ENCODE measurements at places on chromosomes 3 and 15.

- peaks cover 14% of the 10 kb centered on the region for H3K4me1 ChIP-seq
- H3K36me3 ChIP-seq = peaks cover 13% of the 10 kb centered on the region
- no peak overlapping the region for H3K4me3 ChIP-seq
- no peaks in the 10 kb centered on the region for H3K27me3 ChIP-seq
Observed at GRCh38 chr15:45037936-45038335, 14.9 kb downstream of the SORD start.

DNA sequence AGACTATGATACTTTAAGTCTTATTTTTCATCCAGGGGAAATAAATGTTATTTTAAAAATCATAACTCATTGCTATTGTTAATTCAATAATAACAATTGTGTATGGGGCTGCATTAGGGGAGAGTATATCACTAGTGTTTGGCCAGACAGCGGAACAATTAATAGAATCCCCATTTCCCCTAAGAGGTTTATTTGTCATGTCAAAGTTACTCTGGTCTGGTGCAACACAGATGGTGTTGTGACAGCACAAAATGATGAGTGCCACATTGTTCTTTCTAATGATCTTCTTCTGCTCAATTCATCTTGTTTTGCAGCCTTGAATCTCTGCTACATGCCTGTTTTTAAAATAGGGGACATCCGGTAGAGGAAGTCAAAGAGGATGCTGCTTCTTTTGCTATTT lies 351.6 kb downstream of the NSUN3 start:
- H3K27me3 ChIP-seq = no peaks in the 10 kb centered on the region
- H3K4me3 ChIP-seq = no peak overlapping the region
- no peaks in the 10 kb centered on the region for H3K4me1 ChIP-seq
- no peak overlapping the region for H3K27ac ChIP-seq

GRCh38 chr3:121663171-121663847 lies 2.6 kb upstream of the HCLS1 start:
- H3K4me1 ChIP-seq = peaks cover 24% of the 10 kb centered on the region
- no peak overlapping the region for H3K27ac ChIP-seq
- no peak overlapping the region for H3K4me3 ChIP-seq
- H3K36me3 ChIP-seq = peaks cover 48% of the 10 kb centered on the region
- H3K27me3 ChIP-seq = no peaks in the 10 kb centered on the region
- DNase-seq = no peak

DNA sequence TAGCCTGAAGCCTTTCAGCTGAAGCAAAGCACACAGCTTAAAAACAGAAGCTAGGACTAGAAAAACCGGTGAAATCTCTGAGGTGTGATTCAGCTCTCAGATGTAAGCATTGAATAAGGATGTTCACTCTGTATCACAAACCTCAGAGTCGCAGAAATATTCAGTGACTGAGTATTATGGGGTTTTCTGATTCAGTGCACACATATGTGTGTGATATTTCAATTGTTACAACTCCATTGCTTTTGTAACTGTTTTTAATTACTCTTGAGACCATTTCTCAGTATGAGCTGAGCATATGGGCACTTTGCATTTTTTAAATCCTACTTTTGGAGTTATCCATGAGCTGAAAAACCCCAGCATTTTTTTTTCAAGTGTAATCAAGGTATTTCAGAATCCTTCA lies 868.8 kb downstream of the NTRK3 start:
- no peak overlapping the region for H3K4me3 ChIP-seq
- no peak for DNase-seq
- H3K4me1 ChIP-seq = no peaks in the 10 kb centered on the region
- H3K36me3 ChIP-seq = no peaks in the 10 kb centered on the region
- no peak overlapping the region for H3K27ac ChIP-seq
- H3K27me3 ChIP-seq = no peaks in the 10 kb centered on the region

DNA sequence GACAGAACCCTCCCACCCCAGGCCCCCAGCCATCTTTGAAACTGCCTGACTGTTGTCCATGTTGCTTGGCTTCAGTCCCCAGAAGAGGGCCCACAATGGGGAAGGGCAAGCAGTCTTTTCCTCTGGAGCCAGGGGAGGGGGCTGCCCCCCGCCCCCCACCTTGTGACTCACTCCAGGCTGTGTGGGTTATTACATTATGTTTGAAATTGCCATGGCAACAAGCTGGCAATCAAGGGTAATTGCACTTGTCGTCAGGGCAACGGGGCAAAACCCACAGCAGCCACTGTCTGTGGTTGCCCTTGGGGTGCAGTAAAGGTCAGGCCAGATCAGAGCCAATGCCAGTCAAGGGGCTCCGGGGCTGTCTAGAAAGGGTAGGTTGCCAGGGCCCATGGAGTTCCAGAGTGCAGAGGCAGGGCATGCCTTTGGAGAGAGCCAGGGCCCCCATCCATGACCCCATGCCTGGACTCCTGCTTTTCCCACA lies 3.1 kb upstream of the CAMKV start:
- H3K27me3 ChIP-seq = peaks cover 14% of the 10 kb centered on the region
- no peak overlapping the region for H3K4me3 ChIP-seq
- no peak overlapping the region for H3K27ac ChIP-seq
- no peaks in the 10 kb centered on the region for H3K36me3 ChIP-seq
- peaks cover 3% of the 10 kb centered on the region for H3K4me1 ChIP-seq
- peak; percentile 41 for DNase-seq

DNA sequence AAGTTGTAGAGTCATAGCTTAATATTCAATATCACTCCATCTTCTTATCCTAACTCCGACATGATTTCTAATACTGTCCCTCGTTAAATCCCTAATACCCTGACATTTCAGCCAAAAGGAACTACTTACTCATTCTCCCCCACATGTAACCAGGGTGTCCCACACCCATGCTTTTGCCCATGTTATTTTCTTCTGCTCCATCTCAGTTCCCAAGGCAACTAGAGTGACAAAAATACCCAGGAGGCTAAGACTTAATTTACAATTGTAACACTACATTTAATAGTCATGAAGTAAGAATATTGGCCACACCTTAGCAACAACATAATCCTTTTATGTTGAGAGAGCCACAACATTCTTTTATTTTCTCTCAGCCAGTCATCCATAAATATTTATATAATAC lies 248.5 kb upstream of the TGFBR2 start:
- H3K4me1 ChIP-seq = peaks cover 38% of the 10 kb centered on the region
- no peaks in the 10 kb centered on the region for H3K27me3 ChIP-seq
- no peak for DNase-seq

- DNase-seq = no peak
- no peaks in the 10 kb centered on the region for H3K4me1 ChIP-seq
- H3K27ac ChIP-seq = no peak overlapping the region
- no peaks in the 10 kb centered on the region for H3K36me3 ChIP-seq
Observed at GRCh38 chr3:149388001-149388440, 10.6 kb upstream of the TM4SF1 start.

DNA sequence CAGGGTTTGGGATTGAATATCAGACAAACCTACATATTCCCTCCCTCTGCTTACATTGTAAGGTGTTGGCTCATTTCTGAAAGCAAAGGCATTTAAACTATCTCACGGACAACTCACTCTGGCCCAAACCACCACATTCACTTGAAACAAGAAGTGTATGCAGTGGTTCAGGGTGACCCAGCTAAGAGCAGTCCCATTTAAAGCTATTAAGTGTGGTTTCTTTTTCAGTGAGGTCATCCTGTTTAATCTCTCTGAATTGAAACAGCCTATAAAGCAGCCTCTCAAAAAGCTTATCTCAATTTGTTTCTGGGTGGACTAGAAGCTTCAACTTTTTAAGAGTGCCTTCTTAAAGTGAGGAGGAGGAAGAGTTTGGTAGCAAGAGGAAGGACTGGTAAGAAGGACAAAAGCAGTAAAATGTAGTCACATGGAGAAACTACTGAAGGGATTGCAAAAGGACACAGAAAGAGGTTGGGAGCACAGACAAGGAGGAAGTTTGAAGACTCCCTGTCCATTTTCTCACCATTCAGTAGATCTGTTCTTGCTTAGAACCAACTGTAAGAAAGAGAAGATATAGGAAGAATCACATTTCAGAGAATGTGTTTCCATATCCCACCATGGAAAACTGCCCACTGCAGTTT lies 151.6 kb downstream of the TMCO5A start:
- DNase-seq = no peak
- no peak overlapping the region for H3K27ac ChIP-seq
- H3K27me3 ChIP-seq = peaks cover 55% of the 10 kb centered on the region
- no peaks in the 10 kb centered on the region for H3K36me3 ChIP-seq

Measured in activated naive CD8-positive, alpha-beta T cell treated with anti-CD3 and anti-CD28 coated beads for 36 hours (primary cell).